NCI-H510A (cell line): ENCODE measurements at places on chromosomes 3 and 15.

DNA sequence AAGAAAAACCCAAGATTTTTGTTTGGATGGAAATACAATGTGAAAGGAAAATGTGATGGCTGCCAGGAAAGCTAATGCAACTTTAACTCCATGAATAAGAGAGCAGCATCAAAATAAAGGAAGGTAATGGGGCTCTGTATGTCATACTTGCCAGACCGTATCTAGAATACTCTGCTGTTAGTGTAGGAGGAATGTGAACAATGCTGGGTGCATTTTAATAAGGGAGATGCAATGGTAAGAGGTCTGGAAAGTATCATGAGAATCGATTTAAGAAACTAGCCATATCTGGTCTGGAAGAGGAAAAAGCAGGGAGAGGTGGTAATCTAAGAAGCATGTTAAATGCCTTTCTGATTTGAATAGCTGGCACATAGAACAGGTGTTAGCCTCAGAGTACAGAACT lies 239.6 kb downstream of the GBE1 start:
- no peak for DNase-seq

- DNase-seq, result no peak
These were observed 18.1 kb downstream of the ARL8B start for GRCh38 chr3:5140230-5140621.

DNA sequence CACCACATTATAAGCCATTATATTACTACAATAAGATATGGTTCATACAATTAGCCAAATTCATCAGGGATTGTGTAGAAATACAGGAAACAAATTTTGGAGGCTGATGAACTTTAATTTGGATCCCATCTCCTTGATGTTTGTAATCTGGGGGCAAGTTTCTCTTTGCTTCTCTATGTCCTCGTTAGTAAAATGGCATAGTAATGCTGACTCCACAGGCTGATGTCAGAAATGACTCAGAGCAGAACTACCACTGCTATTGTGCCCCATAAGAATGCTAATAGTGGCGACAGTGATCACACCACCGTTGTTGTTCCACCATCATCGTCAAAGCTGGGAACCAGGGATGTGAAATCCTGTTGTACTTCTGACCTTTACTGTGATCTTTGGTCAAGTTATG lies 722.3 kb upstream of the LMCD1 start:
- no peak for DNase-seq

DNA sequence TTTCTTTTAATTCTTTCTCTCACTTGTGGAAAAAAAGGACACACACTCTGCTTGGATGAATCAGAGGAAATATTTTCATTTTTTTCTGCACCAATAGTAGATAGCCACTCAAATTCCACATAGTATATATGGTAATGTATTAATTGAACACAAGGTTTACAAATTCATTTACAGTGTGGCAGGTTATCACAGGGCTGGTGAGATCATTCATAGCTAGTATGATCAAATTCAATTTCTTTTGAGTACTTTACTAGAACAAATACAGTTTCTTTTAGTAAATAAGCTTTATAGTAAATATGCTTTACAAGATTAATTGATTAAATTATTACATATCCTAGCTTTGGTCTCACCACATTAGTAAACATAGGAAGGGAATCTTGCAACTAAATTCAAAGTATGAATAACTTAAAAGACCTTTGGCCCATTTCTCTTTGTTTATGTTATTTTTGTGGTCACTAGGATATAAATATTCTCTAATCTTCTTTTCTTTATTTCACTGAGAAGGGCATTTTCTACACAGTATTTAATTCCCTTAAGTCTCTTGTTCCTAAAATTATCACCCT lies 40.1 kb upstream of the PARP14 start:
- no peak for DNase-seq

DNA sequence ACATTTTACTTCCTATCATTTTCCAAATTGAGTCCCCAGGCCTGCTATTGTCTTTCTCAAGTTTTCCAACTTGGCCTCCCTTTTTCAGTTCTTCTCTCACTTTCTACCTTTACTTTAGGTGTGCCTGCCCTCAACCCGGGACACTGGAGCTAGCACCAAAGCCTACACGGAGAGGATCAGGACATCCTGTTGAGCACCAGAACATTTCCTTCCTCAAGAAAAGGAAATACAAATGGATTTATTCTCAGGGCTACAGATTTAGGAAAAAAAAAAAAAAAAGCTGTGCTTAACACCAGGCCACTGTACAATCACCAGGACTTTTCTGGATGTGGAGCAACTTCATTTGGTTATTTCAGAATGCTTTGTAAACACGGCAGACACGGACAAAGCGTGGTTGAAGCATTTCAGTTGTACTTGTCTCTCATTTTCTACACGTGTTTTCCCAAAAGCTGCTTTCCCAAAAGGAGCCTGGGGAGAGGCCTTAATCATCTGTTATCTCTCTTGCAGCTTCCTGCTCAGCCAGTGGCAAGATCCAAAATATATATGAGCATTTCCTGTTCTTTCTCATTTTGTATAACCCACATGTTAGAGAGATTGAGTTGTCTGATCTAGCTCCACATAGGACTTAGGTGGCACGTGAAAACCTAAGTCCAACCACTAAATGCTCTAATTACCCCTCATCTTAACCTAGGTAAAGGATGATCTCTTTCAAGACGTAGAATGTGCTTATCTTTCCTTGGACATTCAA lies 15.5 kb upstream of the ATP1B3 start:
- DNase-seq, result no peak

DNA sequence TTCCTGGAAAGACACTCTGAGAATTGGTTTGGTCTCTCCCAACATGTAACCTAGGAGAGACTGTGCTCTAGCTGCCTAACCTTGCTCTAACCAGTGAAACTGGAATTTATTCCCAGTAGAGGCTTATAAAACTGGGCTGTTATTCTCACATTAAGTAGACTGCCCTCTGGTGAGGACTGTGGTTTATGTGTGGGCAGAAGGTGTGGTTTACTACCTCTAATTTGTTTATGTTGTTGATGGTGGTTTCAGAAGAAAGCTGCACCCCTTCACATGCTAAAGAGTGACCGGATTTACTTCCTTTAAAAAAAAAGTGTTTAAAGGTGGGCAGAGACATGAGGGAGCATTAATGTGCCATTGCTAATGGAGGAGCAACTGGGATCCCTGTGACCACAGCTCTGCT lies 273.2 kb downstream of the MECOM start:
- DNase-seq, result no peak

DNA sequence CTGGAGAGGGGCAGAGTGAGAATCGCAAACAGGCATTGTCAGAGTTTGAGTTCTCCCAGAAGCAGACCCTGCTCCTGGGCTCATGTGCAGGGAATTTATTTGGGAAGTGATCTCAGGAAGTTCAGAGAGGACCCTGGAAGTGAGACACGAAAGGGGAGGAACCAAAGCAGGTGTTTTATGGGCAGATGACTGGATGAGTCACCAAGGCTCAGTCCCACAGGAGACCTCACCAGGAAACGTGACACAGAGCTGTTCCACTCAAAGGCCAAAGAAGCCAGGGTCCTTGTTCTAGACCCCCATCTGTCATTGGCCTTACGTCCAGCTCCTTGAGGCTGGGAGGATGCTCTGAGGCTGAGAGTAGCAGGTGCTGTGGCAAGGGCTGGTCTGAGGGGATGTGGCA lies 43.4 kb upstream of the SEC22A start:
- no peak for DNase-seq

DNA sequence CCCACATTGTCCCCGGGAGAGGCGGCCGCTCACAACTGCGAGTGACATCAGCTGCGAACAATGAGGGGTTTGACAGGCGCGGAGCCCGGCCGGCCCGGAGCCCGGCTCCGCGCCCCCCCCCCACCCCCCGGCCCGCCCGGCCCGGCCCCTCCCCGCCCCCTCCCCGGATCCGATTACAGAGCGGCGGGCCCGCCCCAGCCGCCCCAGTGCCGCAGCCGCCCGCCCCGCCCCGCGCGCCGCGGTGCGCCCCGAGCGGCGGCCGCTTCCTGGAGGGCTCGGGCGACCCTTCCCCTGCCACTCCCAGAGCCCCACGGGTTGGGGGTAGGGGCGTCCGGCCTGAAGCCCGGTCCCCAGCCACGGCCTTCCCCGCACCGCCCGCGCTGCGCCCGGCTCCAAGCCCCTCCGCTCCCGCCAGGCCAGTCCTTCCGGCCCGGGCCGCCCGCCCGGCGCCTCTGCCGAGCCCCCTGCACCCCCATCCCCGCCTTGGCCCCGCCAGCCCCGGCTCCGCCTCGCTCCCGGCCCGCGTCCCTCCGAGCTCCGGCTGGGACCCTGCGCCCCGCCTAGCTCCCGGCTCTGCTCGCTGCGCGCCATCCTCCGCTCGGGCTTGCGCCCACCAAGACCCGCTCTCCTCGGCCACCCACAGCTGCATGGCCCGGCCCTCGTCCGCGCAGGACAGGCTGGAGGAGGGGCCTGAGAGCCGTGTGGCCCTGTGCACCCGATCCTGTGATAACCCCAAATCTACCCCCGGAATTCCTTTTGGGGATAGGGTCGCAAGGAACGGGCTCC lies at the start of gene PCBP4:
PCBP4 (minus strand) TSS at position 71 of the 786 bp plus-strand sequence. CDS start 6,214 bp downstream, outside the sequence.
- peak; percentile 28 for DNase-seq

- DNase-seq, result no peak
These were observed 57.8 kb upstream of the CPOX start for GRCh38 chr3:98650971-98651779.

GRCh38 chr3:138686771-138687221 lies 78.2 kb downstream of the FAIM start:
- no peak for DNase-seq

DNA sequence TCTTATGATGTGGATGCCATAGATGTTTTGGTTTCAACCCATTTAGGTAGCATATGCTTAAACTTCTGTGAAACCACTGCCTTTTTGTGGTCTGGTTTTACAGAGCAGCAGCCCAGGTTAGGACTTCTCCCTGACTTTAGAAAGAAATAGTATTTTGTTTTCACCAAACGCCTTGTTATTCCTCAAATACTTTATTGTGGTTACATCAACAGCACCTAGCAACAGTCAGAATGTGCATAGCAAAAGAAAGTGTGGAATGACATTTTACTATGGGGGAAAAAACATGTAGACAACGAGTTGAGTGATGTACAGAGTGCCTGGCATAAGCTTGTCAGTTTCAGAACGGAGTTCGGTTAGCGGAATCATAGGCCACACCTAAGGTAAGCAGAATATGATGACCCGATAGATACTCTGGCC lies 159.2 kb downstream of the TPRG1 start:
- no peak for DNase-seq

- DNase-seq, result no peak
These were observed 1134.2 kb downstream of the ROBO1 start for GRCh38 chr3:78633626-78634025.

DNA sequence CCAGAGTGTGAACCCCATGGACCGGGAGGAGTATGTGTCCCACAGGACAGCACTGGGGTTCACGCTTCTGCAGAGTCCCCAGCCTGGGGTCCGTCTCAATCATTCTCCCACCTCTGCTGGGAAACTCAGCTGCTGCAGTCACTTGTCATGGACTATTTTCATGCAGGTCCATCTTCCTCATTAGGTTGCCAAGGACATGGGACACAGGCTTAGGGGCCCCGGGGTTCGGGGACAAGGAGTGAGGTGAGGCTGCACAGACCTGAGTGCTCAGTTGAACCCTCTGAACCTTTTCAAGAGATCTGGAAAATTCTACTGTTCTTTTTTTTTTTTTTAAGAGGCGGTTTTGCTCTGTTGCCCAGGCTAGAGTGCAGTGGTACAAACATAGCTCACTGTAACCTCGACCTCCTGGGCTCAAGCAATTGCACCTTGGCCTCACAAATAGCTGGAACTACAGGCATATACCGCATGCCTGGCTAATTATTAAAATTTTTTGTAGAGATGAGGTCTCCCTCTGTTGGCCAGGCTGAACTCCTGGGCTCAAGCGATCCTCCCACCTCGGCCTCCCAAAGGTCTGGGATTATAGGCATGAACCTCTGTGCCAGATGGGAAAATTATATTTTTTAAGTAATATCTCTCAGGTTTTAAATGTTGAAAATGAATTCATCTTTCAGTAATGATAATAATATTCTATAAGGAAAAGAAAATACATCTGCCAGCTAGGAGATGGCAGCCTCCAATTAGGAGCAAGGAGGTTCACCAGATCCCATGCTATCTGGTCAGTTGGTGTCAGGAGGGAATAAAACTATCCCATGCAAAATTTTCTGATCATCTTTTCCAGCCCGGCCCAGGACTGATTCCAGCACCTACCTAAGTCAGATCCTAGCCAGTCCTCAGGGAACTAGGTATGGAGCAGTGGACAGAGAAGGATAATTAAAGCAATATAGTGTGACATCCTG lies 45.2 kb downstream of the RPN1 start:
- no peak for DNase-seq

GRCh38 chr3:100257586-100257985 lies 3.2 kb upstream of the TBC1D23 start:
- DNase-seq, result no peak

- DNase-seq, result no peak
These were observed 688.8 kb upstream of the CCDC54 start for GRCh38 chr3:106688464-106688863.

DNA sequence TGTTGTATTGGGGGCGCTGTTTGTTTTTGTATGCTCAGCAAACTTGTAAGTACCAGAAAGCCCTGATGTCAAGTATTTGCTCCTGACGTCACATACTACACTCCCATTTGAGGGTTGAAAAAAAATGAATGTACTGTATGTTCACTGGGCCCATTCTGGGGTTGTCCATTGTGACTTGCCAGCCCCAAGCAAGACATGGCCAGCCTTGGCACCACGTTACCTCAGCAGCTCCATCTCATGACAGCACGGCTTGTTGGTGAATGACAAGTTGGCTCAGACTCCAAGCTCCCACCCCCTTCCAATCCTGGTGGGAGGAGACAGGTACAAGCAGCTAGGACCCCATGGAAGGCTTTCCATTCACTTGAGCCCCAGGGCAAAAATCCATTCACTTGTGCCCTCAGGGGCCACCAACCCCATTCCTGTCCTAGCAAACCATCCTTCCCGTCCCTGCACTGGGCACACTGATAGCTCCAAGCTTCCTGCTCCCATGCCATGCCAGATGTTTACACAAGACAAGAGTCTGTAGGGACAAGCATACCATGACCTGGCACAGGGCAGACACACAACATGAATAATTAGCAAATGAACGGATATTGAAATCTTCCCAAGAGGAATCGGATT lies 1.6 kb downstream of the PHGR1 start:
- no peak for DNase-seq

GRCh38 chr3:137771401-137772213 lies 7.5 kb downstream of the SOX14 start:
- no peak for DNase-seq

DNA sequence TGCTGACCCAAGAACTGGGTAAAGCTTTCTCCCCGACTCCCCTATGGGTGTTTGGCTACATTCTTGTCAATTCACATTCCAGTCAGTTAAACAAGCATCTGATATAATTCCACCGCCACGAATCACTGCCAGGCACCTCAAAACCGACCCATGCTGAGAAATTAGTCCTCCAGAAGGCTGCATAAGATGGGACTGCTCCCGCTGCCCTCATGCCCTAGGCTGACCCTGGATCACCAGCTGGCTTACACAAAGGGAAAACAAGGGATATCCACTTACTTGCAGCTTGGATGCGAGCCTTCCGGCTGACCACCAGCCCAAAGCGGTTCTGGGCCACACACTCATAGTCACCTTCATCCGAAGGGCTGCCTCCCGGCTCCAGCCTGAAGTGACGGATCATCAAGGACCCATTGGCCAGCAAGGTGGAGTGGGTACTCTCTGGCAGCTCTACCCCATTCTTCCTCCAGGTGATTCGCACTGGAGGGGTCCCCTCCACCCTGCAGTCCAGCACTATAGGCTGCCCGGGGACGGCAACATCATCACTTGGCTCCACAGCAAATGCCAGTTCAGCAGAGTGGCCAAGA lies 2.9 kb downstream of the IGDCC3 start:
- no peak for DNase-seq

- no peak for DNase-seq
These were observed 41.3 kb downstream of the CMTM7 start for GRCh38 chr3:32432711-32433530.
